ENCODE measurements at places on chromosomes 13 and 19. TPM values are rescaled to one million over a fixed set of nuclear protein-coding genes. Genes with fewer than 3 reads are reported as not detected.

DNA sequence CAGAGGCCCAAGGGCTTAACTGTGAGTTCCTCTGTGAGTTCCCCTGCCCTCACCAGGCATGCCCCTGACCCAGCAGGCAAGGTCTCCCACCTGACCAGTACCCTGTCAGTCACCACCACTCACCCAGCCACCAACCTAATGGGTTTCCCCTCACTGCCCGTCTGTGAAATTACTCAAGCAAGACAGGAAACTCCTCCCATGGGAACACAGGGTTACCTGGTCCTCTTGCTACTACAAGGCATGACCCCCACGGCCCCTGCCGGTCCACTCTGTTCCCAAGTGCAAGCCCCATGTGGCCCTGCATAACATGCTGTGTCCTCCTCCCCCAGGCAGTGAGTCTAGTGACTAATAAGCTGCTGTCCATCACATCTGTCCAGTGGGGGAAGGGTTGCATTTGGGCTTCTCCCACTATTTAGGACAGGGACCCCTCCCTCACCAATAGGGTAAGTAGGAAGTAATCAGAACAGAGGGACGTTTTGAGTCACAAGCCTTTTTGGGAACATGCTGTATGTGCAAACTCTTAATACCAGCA, 8.0 kb upstream of the DHRS12 start:
- no peaks in the 10 kb centered on the region for H3K36me3 ChIP-seq
- no peak overlapping the region for H3K27ac ChIP-seq
- H3K4me3 ChIP-seq, result no peak overlapping the region
- H3K27me3 ChIP-seq, result no peaks in the 10 kb centered on the region

- H3K27ac ChIP-seq, result no peak overlapping the region
- H3K27me3 ChIP-seq, result peaks cover 22% of the 10 kb centered on the region
- H3K4me1 ChIP-seq, result no peaks in the 10 kb centered on the region
- H3K4me3 ChIP-seq, result no peak overlapping the region
Observed at GRCh38 chr13:44903574-44903985, 85.7 kb downstream of the NUFIP1 start.

- DNase-seq, result peak; percentile 22
- no peak overlapping the region for H3K4me3 ChIP-seq
- peaks cover 26% of the 10 kb centered on the region for H3K36me3 ChIP-seq
- no peaks in the 10 kb centered on the region for H3K27me3 ChIP-seq
- H3K4me1 ChIP-seq, result peaks cover 21% of the 10 kb centered on the region
Observed at GRCh38 chr19:46373491-46374359, 26.8 kb downstream of the PPP5C start.

DNA sequence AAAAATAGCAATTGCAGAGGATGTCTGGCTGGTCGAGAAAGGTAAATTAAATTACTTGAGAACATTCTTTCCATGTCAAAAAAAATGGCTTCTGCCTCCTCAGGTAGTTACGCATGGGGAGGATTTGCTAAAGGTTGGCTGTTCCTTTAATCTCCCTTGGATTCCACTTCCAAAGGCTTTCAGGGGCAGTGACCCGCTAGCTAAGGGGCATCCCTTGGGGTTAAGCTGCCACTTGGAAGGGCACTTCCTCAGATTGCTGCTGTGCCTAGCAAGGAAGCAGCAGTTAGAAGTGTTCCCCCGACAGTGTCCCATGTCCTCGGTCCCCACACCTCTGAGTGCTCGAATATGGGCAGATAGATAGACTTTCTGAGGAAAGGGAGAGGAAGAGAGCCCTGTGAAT, 108.5 kb downstream of the RGCC start:
- no peaks in the 10 kb centered on the region for H3K27me3 ChIP-seq
- no peak overlapping the region for H3K4me3 ChIP-seq
- H3K36me3 ChIP-seq, result no peaks in the 10 kb centered on the region
- H3K4me1 ChIP-seq, result peaks cover 4% of the 10 kb centered on the region

DNA sequence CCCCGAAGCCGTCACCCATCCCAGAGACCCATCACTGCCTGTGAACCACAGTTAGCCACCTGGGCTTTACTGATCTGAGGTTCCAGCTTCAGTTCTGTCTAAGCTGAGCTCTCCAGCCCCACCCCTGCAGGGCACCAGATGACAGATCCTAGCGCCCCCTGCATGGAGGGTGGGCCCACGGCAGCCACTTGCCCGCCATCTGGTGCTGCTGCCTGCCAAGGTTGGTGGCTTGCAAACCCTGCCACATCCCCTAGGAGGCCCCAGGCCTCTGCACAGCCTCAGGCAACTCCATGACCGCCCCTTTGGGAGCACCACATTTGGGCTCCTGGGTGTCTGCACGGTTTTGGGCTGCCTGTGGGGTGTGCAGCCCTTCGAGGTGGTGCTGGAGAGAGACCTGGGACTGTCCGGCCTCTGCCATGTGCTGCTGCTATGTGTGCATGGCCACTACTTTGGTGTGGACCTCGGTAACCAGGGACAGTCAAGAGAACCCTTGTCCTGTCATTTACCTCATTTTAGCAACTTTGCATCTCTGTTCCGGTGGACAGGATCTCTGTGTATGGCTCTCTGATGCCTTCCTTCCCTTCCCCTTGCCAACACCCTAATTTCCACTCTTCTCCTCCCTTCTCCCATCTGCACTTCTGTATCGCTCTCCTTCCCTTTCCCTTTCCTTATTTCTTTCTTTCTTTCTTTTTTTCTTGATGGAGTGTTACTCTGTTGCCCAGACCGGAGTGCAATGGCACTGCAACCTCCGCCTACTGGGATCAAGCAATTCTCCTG, 17.4 kb upstream of the SDHAF1 start:
- DNase-seq, result peak; percentile 57
- no peak overlapping the region for H3K4me3 ChIP-seq
- H3K4me1 ChIP-seq, result no peaks in the 10 kb centered on the region
- no peaks in the 10 kb centered on the region for H3K36me3 ChIP-seq
- no peak overlapping the region for H3K27ac ChIP-seq

DNA sequence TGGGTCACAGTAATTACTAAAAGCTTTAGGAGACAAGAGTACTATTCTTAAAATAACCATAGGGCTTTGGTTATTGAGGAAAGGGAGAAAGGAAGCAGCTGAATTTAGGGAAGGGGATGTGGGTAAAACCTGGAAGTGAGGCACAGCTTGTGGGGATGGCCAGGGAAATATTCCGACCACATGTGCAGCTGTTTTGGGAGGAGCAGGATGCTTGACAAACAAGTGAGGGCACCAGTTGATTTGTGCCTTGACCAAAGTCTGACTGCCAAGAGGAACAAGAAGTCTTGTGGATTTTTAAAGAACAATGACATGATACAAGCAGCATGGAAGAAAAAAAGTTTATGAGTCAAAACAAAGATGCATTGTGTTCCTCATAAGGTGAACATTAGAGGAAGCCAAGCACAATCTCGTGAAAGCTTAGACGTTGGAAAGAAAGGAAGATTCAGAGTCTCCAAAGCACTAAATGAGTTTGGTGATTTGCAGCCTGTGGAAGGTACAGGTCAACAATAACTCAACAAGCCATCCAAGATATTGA, 108.5 kb upstream of the GPC6 start:
- H3K4me3 ChIP-seq, result no peak overlapping the region
- DNase-seq, result no peak
- H3K27ac ChIP-seq, result no peak overlapping the region
- H3K36me3 ChIP-seq, result no peaks in the 10 kb centered on the region

Gene ZNF90
- total RNA-seq, result 22.0 TPM

Gene ANO8
- total RNA-seq, result 11.0 TPM

Gene PLA2G4C
- total RNA-seq, result 0.82 TPM

Gene BSG
- 225 TPM for total RNA-seq
